ENCODE measurements at places on chromosomes 2 and 18.

GRCh38 chr2:82139979-82140611 is 1835.5 kb upstream of the LRRTM1 start:
- no peaks in the 10 kb centered on the region for H3K27me3 ChIP-seq
- H3K36me3 ChIP-seq = no peaks in the 10 kb centered on the region
- no peak overlapping the region for H3K27ac ChIP-seq
- DNase-seq = no peak
- no peaks in the 10 kb centered on the region for H3K4me1 ChIP-seq

DNA sequence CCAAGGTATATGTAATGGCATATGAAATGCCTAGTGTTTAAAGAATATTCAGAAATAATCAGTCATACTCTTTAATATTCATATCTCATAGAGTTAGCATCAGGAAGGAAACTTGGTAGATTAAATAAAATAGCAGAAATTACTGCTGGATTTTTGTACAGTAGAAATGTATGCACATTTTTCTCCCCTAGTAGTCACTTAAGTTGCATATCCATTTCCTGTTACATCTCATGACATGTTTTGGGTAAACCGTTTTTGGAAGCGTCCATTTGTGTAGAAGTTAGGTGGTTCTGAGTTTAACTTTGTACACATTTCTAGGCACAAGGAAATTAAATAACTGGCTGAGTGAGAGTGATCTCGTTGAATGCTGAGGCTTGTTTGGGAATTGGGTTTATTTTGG is 21.9 kb downstream of the NEDD4L start:
- peaks cover 27% of the 10 kb centered on the region for H3K27me3 ChIP-seq
- H3K4me3 ChIP-seq = no peak overlapping the region
- DNase-seq = no peak
- no peaks in the 10 kb centered on the region for H3K4me1 ChIP-seq
- no peaks in the 10 kb centered on the region for H3K36me3 ChIP-seq

GRCh38 chr2:172588931-172589330 is 33.0 kb downstream of the PDK1 start:
- no peaks in the 10 kb centered on the region for H3K27me3 ChIP-seq
- H3K27ac ChIP-seq = no peak overlapping the region
- H3K4me3 ChIP-seq = no peak overlapping the region
- peaks cover 19% of the 10 kb centered on the region for H3K4me1 ChIP-seq
- peaks cover 17% of the 10 kb centered on the region for H3K36me3 ChIP-seq
- no peak for DNase-seq

- no peaks in the 10 kb centered on the region for H3K4me1 ChIP-seq
- DNase-seq = no peak
- peaks cover 19% of the 10 kb centered on the region for H3K36me3 ChIP-seq
- H3K27ac ChIP-seq = no peak overlapping the region
Observed at GRCh38 chr2:235934774-235935484, 233.3 kb downstream of the GBX2 start.

GRCh38 chr2:150409196-150409595 is 78.3 kb downstream of the RND3 start:
- H3K4me1 ChIP-seq = no peaks in the 10 kb centered on the region
- H3K27ac ChIP-seq = no peak overlapping the region
- H3K36me3 ChIP-seq = no peaks in the 10 kb centered on the region
- no peak overlapping the region for H3K4me3 ChIP-seq
- no peak for DNase-seq
- H3K27me3 ChIP-seq = no peaks in the 10 kb centered on the region

GRCh38 chr2:220335591-220335915 is 708.1 kb downstream of the SLC4A3 start:
- H3K36me3 ChIP-seq = no peaks in the 10 kb centered on the region
- H3K27ac ChIP-seq = no peak overlapping the region
- H3K4me1 ChIP-seq = no peaks in the 10 kb centered on the region
- H3K27me3 ChIP-seq = no peaks in the 10 kb centered on the region

- peak; percentile 88 for DNase-seq
- peaks cover 12% of the 10 kb centered on the region for H3K36me3 ChIP-seq
- H3K4me1 ChIP-seq = peaks cover 11% of the 10 kb centered on the region
- H3K27me3 ChIP-seq = peaks cover 56% of the 10 kb centered on the region
- peak within 1 kb of the TSS; percentile 60 for H3K4me3 ChIP-seq
Observed at GRCh38 chr2:73293534-73294171, at the start of gene EGR4. Gene EGR4, minus strand, starts transcription at chr2:73293548. Its CDS starts 231 bp downstream, at chr2:73293317.

GRCh38 chr18:10036479-10036878 is 122.7 kb downstream of the VAPA start:
- H3K27me3 ChIP-seq = peaks cover 61% of the 10 kb centered on the region
- no peaks in the 10 kb centered on the region for H3K36me3 ChIP-seq
- no peaks in the 10 kb centered on the region for H3K4me1 ChIP-seq
- H3K4me3 ChIP-seq = no peak overlapping the region

DNA sequence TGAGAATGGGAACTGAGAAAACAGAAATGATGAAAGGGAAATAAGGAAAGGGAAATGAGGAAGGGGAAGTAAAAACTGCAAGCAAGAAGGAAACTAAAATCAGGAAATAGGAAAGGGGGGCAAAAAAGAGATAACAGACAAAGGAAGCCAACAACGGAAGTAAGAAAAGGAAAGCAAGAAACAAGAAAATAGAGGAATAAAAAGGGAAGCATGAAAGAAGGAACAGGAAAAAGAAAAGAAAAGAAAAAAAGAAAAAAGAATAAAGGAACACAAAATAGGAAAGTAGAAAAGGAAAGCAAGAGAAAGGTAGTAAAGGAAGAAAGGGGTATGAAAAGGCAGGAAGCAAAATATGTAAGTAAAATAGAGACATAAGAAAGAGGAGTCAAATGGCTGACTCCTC is 241.2 kb upstream of the NCKAP5 start:
- no peaks in the 10 kb centered on the region for H3K36me3 ChIP-seq
- no peaks in the 10 kb centered on the region for H3K27me3 ChIP-seq
- no peaks in the 10 kb centered on the region for H3K4me1 ChIP-seq
- no peak for DNase-seq
- H3K4me3 ChIP-seq = no peak overlapping the region
- H3K27ac ChIP-seq = no peak overlapping the region

GRCh38 chr2:200275295-200276013 is 31.0 kb upstream of the SPATS2L start:
- no peaks in the 10 kb centered on the region for H3K36me3 ChIP-seq
- H3K27me3 ChIP-seq = peaks cover 17% of the 10 kb centered on the region
- no peak overlapping the region for H3K27ac ChIP-seq
- no peaks in the 10 kb centered on the region for H3K4me1 ChIP-seq
- no peak overlapping the region for H3K4me3 ChIP-seq
- DNase-seq = no peak

- no peaks in the 10 kb centered on the region for H3K4me1 ChIP-seq
- no peak overlapping the region for H3K27ac ChIP-seq
- DNase-seq = no peak
- H3K4me3 ChIP-seq = no peak overlapping the region
- peaks cover 54% of the 10 kb centered on the region for H3K27me3 ChIP-seq
Observed at GRCh38 chr2:172725746-172726145, 9.9 kb upstream of the RAPGEF4 start.

- H3K27ac ChIP-seq = peak overlapping the region; percentile 90
- peaks cover 34% of the 10 kb centered on the region for H3K4me1 ChIP-seq
- no peaks in the 10 kb centered on the region for H3K27me3 ChIP-seq
- H3K36me3 ChIP-seq = peaks cover 14% of the 10 kb centered on the region
- DNase-seq = no peak
- peak overlapping the region; percentile 63 for H3K4me3 ChIP-seq
Observed at GRCh38 chr18:79069717-79070151, 540 bp downstream of the ATP9B start.

- DNase-seq = no peak
- H3K36me3 ChIP-seq = no peaks in the 10 kb centered on the region
- no peaks in the 10 kb centered on the region for H3K27me3 ChIP-seq
- H3K4me1 ChIP-seq = no peaks in the 10 kb centered on the region
- H3K27ac ChIP-seq = no peak overlapping the region
- no peak overlapping the region for H3K4me3 ChIP-seq
Observed at GRCh38 chr2:23204685-23205242, 180.2 kb upstream of the KLHL29 start.

DNA sequence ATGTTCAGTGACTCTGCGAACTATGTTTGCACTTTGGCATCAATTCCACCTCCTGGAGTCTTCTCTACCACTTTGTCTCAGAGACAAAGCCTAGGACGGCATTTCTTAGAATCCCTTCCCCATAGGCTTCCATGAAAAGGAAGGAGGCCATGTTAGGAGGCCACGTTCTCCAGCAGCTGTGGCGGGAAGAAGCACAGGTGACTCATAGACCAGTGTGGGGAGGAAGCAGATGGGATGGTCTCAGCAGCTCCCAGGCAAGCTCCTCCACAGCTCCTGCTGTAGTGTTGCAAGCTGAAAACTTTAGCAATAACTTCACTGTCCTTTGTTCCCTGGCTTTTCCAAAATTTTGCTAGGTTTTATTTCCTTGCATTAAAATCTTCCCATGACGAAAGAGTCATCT is 781.3 kb upstream of the ID2 start:
- no peak overlapping the region for H3K27ac ChIP-seq
- H3K36me3 ChIP-seq = no peaks in the 10 kb centered on the region
- H3K4me1 ChIP-seq = no peaks in the 10 kb centered on the region
- H3K4me3 ChIP-seq = no peak overlapping the region
- no peak for DNase-seq

GRCh38 chr2:79389481-79389880 is 123.4 kb upstream of the CTNNA2 start:
- H3K36me3 ChIP-seq = no peaks in the 10 kb centered on the region
- no peak for DNase-seq
- H3K27me3 ChIP-seq = no peaks in the 10 kb centered on the region
- H3K27ac ChIP-seq = no peak overlapping the region
- H3K4me3 ChIP-seq = no peak overlapping the region
- no peaks in the 10 kb centered on the region for H3K4me1 ChIP-seq

DNA sequence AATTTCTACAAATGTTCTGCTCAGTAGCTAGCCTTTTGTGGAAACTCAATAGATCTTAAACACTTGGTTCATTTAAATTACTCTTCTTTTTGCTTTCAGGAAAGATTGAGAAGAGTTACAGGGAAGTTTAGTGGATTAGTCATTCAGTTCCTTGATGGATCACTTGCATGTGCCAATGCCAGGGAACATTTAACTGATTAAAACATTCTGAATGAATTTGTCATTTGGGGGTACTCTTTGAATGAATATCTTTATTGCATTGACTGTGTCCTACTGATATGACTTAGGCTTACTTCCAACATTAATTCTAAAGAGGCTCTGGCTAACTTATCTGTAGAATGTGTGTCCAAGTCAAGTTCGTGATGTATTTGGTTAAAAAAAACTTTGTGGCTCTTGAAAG is 199.8 kb downstream of the PLCL1 start:
- no peaks in the 10 kb centered on the region for H3K27me3 ChIP-seq
- H3K36me3 ChIP-seq = peaks cover 6% of the 10 kb centered on the region
- H3K4me3 ChIP-seq = no peak overlapping the region
- H3K27ac ChIP-seq = no peak overlapping the region
- DNase-seq = no peak
- peaks cover 4% of the 10 kb centered on the region for H3K4me1 ChIP-seq

DNA sequence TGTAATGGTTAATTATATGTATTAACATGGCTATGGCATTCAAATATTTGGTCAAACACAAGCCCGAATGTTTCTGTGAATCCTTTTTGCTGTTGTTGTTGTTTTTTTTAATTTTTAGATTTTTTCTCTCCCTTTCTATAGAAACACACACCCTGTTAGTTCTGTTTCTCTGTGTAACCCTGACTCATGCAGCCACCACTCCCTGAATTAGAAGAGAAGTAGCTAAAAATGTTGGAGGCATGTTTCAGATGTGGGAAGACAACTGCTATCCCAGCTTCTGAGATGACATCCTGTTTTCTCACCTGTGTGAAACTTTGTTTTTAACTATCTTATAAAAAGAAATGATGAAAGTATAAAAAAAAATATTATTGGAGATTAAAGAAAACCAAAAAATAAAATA is 219.6 kb upstream of the RGPD4 start:
- no peak overlapping the region for H3K27ac ChIP-seq
- peaks cover 3% of the 10 kb centered on the region for H3K36me3 ChIP-seq
- H3K4me1 ChIP-seq = no peaks in the 10 kb centered on the region
- H3K4me3 ChIP-seq = no peak overlapping the region
- H3K27me3 ChIP-seq = no peaks in the 10 kb centered on the region

DNA sequence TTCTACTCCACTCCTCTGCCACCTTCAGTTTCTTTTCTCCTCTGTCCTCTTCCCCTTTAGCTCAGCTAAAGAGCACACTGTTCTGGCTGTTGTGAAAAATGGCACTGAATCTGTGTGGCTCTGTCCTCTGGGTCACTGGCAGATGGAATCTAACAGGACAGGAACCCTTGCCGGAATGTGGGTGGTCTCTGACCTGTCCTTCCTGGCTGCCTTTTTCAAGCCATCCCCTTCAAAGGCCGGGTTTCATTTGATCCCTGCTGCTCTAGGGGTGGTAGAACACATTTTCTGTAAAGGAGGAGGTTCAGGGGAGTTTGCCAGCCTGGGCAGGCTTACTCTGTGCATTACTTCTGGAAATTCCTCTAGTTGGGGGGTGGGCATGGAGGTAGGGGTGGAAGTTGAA is 29.9 kb downstream of the MTCL1 start:
- peaks cover 41% of the 10 kb centered on the region for H3K27me3 ChIP-seq
- peaks cover 2% of the 10 kb centered on the region for H3K4me1 ChIP-seq
- no peak overlapping the region for H3K4me3 ChIP-seq

DNA sequence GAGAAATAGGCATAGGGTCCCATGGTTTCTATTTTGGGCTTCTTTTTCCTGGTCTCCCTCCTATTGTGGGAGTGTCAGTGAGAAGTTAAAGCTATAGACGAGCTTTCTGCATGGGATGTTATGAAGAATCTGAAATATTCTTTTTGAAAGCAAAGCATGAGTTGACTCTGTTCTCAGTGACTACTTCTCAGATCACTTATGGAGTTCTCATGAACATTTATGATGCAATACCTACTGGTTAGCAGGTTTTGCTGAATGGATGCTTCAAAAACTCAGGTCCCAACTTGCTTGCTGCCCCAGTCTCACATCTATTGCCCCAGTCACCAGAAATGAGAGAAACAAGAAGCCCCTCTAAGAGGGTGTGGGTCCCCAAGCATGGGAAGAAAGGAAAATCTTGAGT is 365.0 kb downstream of the HRH4 start:
- H3K27me3 ChIP-seq = peaks cover 23% of the 10 kb centered on the region
- H3K4me1 ChIP-seq = no peaks in the 10 kb centered on the region
- no peaks in the 10 kb centered on the region for H3K36me3 ChIP-seq
- no peak for DNase-seq
